ENCODE measurements at places on chromosomes 7 and 10.

DNA sequence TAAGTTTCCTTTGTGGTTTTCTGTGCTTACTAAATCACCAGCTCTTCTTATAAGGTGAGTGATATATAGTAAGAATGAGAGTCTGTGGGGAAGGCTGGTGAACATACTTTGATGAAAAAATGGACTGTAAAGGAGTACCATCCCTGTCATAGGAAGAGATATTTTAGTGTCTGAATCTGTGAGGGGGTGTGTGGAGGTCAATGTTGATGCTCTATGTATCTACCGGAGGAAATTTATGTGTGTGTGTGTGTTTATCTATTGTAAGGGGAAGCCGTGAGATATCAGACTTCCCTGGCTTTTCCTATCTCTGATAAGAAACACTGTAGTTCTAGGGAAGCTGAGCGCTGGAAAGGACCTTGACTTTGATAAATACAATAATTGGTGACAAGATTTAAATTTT is 179.0 kb downstream of the PCDH15 start:
- no peak for DNase-seq

GRCh38 chr7:14258861-14259260 is 269.4 kb upstream of the ETV1 start:
- no peak for DNase-seq

DNA sequence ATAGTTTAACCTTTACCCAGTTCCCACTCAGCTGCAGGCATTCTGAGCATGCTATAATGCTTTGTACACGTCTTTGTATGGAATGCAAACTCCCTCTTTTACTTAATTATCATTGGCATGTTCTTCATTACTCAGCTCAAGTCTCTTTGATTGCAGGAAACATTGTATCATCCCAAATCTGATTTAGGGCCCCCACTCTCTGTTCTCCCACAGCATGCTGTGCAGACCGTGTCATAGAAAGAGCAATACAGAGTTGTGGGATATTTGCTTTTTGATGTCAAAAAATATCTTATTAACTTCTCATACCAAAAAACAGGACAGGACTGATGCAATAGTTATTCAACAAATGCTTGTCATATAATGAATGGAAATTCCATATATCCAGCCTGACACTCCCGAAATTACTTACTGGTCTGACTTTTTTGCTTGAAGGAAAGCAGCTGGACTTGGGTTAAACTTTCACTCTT is 1081.5 kb upstream of the C7orf33 start:
- no peak for DNase-seq

GRCh38 chr10:88113232-88113631 is 249.8 kb downstream of the PTEN start:
- DNase-seq = no peak

GRCh38 chr10:118990326-118990725 is 39.2 kb upstream of the NANOS1 start:
- no peak for DNase-seq

- DNase-seq = no peak
These were observed 255.2 kb downstream of the ARL4A start for GRCh38 chr7:12942609-12943008.
